Omental fat pad (tissue), 4 donors: ENCODE measurements at places on chromosomes 2 and 18. TPM values are rescaled to one million over a fixed set of nuclear protein-coding genes. Genes with fewer than 3 reads are reported as not detected.

Gene IL18R1
- 51.9 TPM for total RNA-seq

DNA sequence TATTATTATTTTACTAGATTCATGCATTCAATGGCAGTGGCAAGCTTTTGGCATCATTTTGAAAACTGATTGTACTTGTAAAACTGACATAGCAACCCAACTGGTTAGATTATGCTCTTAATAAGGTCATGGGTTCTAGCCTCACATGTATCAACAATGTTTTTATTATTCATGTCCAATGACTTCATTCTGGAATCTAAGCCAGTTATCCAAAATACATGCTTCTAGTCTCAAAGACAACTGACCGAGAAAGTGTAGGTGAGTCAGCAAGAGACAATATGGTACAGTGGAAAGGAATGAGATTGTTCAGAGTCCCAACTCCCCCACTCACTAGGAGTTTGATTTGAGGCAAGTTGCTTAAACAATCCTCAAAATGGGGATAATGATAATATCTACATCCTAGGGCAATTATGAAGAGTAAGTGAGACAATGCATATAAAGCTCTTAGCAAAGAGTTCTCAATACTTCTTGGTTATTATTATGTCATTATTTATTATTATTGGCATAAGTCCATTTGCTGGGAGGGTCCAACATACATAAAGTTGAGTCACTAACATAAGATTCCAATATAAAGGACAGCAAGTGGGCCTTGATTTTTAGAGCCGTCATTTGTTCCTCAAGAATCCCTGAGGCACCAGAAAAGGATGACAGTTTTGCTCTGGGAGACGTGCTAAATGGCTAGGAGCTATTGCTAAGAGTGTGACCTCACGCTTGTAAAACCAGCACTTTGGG is 99.4 kb downstream of the NEB start:
- no peak for DNase-seq

GRCh38 chr18:37282386-37283037 is 283.1 kb downstream of the CELF4 start:
- DNase-seq = no peak

DNA sequence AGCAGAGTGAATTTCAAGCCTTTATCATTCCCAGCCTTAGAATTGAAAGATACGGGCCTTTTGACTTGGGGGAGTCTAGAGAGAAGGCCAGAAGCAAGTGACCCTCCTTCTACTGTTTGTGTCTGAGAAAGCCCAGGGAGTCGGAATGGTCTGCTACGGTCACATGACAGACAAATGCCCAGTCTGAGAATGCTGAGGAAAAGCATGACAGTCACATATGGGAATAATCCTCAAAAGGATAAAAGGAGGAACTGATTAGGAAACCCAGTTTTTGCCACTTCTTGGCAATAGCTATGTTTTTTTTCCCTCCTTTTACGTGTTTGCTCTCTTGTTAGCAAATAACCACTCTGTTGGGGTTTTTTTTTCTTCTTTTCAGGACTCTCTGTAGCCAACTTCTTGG is 38.1 kb upstream of the HNRNPA3 start:
- no peak for DNase-seq

DNA sequence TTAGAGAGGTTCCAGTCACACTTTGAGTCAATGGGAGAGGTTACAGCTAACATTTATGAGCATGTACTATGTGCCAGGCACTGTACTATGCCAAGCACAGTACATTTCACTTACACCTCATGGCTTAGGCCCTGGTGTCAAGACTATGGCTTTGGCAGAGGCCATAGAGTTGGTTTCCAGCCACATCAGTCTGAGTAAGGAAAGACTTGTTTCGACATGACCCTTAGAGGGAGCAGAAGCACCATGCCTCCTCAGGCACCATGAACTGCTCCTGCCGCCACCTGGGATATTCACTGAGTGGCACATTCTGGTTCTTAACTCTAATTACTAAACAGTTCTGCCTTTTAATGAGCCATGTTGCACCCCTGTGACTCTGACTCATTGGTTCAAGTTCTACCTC is 12.7 kb downstream of the DGUOK start:
- DNase-seq = no peak

Gene HJURP
- total RNA-seq = not detected

- no peak for DNase-seq
Measured at GRCh38 chr2:227933884-227934283, 62.5 kb downstream of the DAW1 start.

DNA sequence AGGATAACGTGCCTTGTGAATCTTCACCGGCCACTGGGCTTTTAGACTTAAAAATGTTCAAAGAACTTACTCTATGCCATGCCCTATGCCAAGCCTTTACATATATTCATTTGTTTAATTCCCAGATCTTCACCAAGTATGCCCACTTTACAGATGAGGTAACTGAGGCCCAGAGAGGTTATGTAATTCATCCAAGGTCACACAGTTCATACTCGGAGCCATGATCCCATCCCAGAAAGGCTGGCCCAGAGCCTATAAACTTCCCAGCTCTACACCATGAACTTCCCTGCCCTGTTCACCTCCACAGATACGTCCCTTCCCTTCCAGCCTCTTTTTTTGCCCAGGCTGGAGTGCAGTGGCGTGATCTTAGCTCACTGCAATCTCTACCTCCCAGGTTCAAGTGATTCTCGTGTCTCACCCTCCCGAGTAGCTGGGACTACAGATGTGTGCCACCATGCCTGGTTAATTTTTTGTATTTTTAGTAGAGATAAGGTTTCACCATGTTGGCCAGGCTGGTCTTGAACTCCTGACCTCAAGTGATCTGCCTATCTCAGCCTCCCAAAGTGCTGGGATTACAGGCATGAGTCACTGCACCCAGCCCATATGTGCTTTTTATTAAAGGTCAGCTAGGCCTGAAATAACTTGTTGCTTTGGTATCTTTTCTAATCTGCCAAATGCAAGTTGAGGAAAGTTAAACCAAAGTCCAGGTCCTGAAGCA is 44.1 kb downstream of the MTHFD2 start:
- no peak for DNase-seq

GRCh38 chr2:185785851-185786473 is 47.4 kb downstream of the FSIP2 start:
- no peak for DNase-seq

GRCh38 chr2:60438131-60438530 is 115.3 kb downstream of the BCL11A start:
- no peak for DNase-seq

GRCh38 chr2:68193787-68194372 is 36.2 kb downstream of the PNO1 start:
- DNase-seq = no peak

DNA sequence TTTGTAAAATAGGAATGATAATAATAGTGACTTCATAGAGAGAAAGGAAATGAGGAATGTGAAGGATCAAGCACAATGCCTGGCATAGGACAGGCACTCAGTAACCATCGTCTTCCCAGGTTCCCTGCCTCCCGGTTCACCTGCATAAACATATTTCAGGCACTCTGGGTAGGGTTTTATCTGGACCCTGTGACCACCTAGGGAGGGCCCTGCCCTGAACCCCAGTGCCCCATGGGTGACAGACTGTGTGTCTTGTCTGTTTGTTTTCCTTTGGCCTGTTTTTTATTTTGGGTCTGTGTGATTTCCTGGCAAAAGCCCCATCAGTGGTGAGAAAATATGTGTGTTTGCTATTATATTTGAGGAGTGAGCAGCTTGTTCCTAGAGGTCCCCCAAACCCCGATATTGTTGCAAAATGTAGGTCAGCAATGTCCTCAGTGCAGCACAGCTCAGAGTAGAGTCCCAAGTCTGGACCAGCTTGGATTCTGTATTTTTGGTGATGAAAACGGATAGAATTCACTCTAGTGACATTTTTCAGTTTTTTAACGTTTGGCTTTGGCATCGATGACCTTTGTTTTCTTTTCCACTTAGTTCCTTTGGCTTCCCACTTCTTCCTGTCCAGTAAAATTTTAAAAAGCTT is 9.6 kb upstream of the NT5C1B start:
- no peak for DNase-seq

DNA sequence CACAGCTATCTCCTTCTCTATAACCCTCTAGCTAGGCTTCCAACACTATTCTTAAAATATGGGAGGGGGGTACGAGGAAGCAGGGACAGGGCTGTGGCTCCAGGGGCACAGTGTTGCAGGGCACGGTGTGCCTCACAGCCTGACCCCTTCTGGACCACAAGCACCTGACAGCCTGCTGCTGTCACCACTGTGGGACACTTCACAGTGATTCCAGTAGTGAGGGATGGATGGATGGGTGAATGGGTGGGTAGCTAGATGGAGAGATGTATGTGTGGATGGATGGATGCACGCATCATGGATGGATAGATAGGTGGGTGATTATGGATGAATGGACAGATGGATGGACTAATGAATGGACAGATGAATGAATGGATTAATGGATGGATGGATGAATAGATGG is 21.6 kb downstream of the PXDN start:
- DNase-seq = no peak

- no peak for DNase-seq
Measured at GRCh38 chr2:10136101-10136934, 13.8 kb downstream of the RRM2 start.

DNA sequence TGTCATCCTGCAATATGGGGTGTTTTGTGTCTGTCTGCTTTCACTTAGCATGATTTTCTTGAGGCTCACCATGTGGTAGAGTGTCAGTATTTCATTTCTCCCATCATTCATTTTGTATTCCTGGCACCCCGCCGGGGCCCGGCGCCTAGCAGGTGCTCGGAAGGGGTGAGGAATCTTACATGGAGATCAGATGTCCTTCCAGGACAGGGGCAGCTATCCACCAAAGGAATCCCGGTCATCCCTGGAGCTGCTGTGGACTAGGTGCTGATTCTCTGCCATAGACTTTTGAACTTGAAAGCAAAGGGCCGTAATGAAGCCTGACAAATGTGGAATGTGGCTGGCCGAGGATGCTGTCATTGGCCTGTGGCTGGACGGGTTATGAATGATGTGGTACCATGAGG is 2.4 kb downstream of the PRELID3A start:
- no peak for DNase-seq

Gene PSMA8
- total RNA-seq = not detected

Gene CKAP2L
- total RNA-seq = 3.8 TPM

GRCh38 chr18:51716277-51716676 is 518.8 kb upstream of the MEX3C start:
- DNase-seq = no peak

DNA sequence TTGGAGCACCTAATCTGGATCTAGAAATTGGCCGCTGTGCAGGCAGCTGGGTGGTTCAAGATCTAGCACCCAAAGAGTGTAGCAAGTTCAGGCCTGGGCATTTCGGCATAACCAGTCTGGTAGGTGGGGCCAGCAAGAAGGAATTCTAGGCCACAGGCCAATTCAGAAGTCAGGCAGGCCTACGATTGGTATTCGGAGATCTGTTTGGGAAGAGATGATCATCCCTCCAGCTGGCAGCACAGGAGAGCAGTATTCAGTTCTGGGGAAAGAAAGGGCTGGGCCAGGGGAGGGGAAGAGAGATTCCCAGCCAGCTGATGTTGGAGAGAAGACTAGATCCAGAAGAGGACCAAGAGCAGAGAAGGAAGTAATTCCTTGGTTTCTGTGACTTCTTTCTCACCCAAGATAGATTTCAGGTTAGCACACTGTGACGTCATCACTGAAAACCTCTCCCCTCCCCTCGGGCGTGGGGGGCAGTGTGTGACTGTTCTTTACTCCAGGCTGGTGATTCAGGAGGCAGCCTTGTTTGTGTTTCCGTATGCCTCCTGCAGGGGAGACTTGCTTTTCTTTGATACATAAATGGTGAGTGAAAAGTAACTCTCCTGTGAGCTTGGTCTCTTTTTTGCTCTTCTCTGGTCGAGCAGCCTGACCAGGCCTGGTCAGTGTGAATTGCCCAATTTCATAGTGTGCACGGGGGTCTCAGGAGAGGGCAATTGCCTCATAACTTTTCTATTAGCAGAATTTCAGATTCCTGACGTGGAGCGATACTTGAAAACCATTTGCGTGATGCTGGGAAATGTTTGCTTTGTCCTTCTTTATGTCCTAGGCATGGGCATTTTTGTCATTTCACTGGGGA is 61.1 kb downstream of the MEIS1 start:
- peak; percentile 53 for DNase-seq

- DNase-seq = no peak
Measured at GRCh38 chr18:1012775-1013174, 108.1 kb downstream of the ADCYAP1 start.

DNA sequence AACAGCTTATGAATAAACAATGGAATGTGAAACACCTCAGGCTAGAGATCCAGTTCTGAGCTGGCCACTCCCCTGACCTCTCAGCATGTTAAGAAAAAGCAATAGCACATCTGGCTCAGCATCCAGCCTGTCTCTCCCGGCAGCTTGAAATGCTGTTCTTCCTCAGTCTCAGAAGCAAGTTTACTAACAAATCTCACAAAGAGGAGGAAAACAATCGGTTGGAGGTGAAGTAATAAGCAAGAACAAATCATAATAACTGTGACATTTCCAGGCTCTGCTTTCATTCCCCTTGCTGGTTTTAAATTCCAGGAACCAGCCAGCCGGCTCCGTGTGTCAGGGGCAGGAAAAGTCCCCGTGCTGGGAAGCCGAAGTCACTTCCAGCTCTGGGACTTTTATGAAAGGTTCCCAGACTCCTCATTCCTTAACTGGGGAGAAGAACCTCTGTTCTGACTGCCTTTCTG is 133.9 kb upstream of the ARL4C start:
- no peak for DNase-seq

Gene ANKRD30BL
- total RNA-seq = not detected

Gene CRIM1
- 252 TPM for total RNA-seq
